ENCODE measurements at places on chromosomes 4 and X.

DNA sequence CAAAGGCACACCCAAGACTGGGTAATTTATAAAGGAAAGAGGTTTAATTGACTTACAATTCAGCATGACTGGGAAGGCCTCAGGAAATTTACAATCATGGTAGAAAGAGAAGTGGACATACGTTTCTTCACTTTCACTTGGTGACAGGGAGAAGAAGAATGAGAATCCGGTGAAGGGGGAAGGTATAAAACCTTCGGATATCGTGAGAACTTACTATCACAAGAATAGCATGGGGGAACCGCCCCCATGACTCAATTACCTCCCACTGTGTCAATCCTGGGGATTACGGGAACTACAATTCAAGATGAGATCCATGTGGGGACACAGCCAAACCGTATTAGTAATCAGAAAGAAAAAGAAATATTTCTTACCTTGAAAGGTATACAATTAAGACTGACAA is 782.9 kb upstream of the HS3ST1 start:
- DNase-seq, result no peak

- DNase-seq, result no peak
These were observed 100.4 kb downstream of the HMX1 start for GRCh38 chr4:8771258-8771590.

DNA sequence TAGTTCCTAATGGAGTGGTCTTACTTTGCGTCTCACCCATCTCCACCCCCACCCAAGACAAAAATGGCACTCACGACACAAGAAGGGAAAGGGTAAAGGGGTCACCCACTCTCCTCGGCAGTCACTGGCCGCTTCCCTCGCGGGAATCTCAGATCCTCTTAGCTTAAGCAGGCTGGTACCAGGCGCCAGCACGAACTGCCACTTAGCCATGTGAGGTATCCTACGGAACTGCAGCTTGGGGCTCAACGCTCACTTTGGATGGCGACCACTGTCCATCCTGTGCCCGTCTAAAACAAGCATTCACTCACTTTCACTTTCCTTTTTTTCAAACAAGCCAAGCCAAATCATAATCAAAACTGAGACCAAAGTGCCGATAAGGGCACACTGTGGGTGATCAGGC is 14.6 kb upstream of the MAGIX start:
- no peak for DNase-seq

DNA sequence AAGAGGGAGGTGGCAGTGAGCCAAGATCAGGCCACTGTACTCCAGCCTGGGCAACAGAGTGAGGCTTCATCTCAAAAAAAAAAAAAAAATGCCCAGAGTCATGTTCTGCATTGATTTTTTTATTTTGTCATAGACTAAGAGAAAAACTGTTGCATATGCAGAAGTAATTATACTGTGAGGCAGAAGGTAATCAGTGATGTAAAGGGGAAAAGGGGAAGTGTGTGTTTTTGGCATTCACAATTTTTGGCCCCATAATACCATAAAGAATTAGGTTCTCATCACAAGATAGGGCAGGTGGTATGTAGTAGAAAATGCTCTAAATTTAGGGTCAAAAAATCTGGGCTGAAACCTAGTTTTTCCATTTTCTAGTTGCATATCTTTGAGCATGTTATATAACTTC is 47.3 kb upstream of the GAB1 start:
- DNase-seq, result no peak

DNA sequence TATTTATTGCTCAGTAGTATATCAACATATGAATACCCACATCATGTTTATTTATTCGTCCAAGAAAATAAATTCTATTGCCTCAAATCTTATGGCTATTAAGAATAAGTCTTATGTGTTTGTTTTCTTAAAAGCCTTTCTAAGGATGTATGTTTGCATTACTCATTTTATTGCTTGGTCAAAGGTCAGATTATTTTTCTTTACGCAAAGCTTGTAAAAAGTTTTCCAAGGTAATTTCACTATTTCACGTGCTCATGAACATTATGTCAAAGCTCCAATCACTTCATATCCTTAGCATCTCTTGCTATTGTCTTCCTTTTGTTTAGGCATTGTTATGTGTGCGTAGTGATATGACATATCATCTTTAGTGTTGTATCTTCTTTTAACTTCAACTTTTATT is 258.5 kb upstream of the FSTL5 start:
- no peak for DNase-seq

GRCh38 chr4:1247864-1248244 is 1.1 kb downstream of the CTBP1 start:
- no peak for DNase-seq

- DNase-seq, result no peak
These were observed 19.6 kb upstream of the FGF16 start for GRCh38 chrX:77427611-77428010.

GRCh38 chrX:118698516-118699170 is 28.8 kb upstream of the IL13RA1 start:
- DNase-seq, result peak; percentile 5

DNA sequence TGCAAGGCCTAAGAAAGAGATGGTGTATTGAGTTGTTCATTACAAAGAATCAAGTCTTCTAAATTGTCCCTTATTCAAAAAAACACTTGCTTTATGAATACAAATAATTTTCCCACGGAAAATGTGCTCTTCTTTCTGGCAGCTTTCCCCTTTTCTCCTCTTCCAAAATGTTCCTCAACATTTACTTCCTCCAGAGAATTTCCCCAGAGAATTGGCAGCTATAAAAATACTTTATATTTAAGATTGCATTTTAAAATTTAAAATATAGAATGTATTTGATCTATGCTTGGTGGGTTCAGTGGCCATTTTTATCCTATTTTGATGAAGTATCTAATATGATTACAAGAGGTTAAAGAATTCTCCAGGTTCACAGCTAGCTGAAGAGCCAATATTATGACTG is 521.0 kb downstream of the IQCM start:
- no peak for DNase-seq

- DNase-seq, result no peak
These were observed 917.1 kb upstream of the INTU start for GRCh38 chr4:126715681-126716080.

DNA sequence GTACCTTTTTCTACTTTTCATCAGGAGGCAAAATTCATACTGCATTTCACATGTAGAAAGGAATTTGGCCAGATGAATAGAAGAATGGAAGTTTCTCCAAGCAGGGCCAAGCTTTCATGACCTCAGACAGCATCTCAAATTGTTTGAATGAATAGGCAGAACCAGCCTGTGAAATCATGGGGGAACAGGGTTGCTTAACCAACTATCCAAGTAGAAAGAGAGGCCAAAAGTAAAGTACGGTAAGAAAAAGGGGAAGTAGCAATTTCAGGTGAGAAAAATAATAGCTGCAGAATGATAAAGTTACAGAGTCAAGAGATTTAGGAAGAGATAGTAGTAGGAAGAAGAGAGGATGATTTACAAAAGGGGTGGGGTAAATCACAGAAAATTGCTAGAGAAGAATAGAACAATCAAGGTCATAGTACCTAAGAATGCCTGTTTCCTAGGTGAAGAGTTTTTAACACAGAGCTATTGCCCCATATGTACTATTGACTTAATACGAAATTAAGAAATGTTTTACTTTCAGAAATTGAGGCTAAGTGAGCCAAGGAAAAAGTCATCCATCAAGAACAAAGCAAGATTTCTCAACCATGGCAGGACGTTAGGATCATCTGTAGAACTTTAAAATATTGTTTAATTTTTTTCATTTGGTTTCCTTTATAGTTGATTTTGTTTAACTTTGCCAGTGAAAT is 177.1 kb upstream of the TET2 start:
- no peak for DNase-seq

GRCh38 chr4:153765894-153766293 is 6.1 kb upstream of the RNF175 start:
- DNase-seq, result no peak

DNA sequence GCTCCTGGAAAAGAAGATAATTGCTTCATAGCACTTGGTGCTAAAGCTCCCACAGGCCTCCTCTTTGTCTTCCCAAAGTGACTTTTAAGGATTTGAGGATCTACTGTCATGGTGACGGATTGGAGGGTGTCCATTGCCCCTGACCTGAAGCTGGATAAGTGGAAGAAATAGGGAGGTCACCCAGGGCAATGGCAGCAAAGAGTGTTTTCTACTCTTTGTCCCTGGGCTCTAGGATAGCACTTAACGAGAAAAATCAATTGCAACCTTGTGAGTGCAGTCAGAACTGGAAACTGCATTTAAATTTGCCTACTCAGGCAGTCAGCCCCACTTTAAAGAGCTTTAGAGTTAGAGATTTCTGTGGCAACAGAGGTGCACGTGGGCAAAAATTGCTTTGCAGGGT is 43.7 kb upstream of the XK start:
- no peak for DNase-seq

GRCh38 chr4:19455196-19455595 is 796.5 kb upstream of the SLIT2 start:
- DNase-seq, result no peak

DNA sequence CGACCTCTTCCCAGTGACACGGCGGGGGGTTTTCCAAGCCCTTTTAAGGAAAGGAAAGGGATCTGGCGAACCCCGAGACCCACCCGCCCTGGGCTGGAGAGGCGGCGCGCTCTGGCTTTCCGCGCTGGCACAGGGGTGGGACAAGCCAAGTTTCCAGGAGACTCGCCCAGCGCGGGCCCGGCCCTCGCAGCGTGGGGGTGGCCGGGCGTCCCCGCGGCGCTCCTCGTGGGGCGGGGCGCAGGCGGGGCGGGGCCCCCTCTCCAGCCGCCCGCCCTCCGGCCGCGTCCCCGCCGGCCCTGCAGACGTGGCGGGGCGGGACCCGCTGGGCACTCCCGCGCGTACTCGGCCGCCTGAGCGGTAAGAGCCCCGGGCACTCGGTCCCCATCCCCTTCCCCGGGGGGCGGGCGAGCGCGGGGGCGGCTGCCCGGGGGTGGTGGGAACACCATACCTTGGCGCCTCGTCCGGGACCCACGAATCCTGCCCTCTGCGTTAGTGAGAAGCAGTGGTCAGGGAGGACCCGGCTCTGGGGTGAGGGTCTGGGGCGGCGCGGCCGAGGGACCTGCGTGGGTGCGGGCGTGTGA is at the start of gene FAM114A1:
Gene FAM114A1 (plus strand): TSS at position 329 of the 581 bp plus-strand sequence. CDS start 10,273 bp downstream, outside the sequence.
- DNase-seq, result no peak

DNA sequence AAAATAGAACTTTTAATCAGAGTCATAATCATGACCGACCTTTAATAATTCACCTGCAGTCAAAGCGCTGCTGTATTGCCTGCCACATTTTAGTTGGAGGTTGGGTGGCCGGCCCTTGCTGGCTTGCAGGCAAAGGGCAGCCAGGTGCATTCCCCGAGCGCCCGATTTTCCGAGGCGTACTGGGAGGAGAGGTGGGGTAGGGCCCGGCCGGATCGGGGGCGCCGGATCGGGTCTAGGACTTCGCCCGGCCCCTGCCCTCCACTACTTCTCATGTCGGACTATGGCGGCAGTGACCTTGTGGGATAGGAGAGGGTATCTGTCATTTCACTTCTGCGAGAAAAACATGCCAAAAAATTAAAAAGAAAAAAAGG is 2.5 kb upstream of the RS1 start:
- no peak for DNase-seq

DNA sequence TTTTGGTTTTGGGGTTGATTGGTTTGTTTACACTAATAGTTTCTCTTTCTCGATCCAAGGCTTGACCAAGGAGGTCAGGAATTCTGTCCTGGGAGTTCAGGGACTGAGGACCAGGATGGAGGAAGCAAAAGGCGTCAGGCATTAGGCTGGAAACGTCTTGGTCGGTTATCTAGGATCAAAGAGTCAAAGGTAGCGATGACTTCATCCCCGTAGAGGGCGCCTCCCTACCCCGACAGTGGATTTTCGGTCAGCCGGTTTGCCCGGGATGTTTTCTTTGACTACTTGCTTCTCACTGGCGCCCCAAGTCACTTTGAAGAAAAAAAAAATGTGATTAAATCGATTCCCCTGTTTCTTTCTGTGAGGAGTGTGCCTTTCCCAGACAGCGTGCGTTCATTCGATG is 980 bp upstream of the FHDC1 start:
- no peak for DNase-seq

DNA sequence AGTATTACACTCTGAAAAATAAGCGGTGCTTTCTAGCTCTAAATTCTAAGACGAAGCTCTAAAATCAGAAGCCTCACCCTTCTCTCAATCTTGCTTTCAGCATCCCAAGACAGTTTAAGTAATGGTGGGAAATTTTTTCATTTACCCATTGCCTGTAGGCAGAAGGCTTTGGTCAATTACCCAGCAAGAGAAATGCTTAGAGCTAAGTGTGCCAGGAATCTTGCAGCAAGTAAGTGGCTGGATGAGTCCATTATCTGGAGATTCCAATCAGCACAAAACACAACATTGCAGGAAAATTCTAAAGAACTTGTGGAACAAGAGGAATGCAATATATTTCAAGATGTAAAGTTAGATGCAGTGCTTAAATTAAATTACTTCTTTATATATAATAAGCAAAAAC is 28.4 kb downstream of the USP26 start:
- no peak for DNase-seq

DNA sequence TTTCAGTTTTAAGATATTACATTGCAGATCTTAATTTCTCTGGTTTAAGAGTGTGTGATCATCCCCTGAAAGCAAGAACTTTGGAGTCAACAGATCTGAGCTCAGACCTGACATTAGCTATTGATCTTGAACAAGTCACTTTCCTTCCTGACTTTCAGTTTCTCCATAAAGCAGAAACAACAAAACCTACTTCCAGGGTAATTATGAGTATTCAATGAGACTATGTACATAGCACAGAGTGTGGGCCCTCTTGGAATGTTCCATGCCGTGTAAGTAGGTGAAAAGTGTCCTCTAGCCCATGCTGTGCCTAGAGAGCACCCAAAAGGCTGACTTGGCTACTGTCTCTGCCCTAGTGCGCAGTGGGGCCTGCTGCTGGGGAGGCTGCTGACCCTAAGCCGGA is 188.0 kb upstream of the RPL34 start:
- no peak for DNase-seq

DNA sequence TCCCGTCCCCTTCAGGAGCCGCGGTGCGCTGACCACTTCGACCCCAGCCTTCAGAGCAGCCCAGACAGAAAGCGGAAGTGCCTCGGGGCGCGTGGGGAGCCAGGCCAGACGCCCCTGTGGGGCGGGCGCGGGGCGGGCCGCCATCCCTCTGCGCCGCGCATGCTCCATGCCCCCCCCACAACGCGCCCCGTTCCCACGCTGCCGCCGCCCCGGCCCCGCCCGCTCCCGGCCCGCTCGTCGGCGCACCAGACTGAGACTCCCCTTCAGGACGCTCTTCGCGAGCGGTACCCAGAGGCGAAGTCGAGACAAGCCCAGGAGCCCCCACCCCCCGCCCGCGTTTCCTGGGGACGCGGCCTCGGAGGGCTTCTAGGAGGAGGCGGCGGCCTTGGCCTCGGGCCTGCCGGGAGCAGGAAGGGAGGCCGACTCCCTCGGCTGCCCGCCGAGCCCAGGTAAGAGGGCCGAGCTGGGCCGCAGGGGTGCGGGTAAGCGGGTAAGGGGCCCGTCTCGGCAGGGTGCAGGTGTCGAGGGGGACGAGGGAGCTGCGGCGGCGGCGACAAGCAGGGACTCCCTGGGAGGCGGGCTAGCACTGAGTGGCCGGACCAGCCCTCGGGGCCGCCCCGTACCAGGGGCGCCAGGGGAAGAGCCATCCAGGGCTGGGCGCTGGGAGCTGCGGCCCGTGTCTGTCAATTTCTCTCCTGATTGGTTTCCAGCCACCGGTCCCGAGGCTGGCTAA is at the start of gene ZFP92:
Gene ZFP92 (plus strand): TSS at position 218 of the 733 bp plus-strand sequence. CDS start 6,851 bp downstream, outside the sequence.
- no peak for DNase-seq

GRCh38 chr4:113122066-113122465 is 72.6 kb downstream of the ANK2 start:
- no peak for DNase-seq

GRCh38 chr4:122331195-122331594 is 47.6 kb upstream of the ADAD1 start:
- DNase-seq, result no peak

Data from HS-5 (cell line).